ENCODE measurements at places on chromosomes 4 and X. TPM values are rescaled to one million over a fixed set of nuclear protein-coding genes. Genes with fewer than 3 reads are reported as not detected.

RPS3A gene
- 7,127 TPM for total RNA-seq

ALPK1 gene
- total RNA-seq = 8.7 TPM

PDE5A gene
- 26.1 TPM for total RNA-seq

FAM184B gene
- 5.1 TPM for total RNA-seq

ASB12 gene
- 9.5 TPM for total RNA-seq

ARAP2 gene
- 1.6 TPM for total RNA-seq

PNMA5 gene
- total RNA-seq = not detected

XAGE2 gene
- total RNA-seq = 0.27 TPM

BEX2 gene
- total RNA-seq = 35.5 TPM

TAF7L gene
- total RNA-seq = 0.09 TPM

RHOXF1 gene
- total RNA-seq = 0.09 TPM

ARMCX1 gene
- 74.7 TPM for total RNA-seq

KLB gene
- total RNA-seq = under 0.01 TPM

POF1B gene
- total RNA-seq = 0.04 TPM

BEND4 gene
- 0.04 TPM for total RNA-seq

PFKFB1 gene
- 0.35 TPM for total RNA-seq

TMPRSS11A gene
- total RNA-seq = not detected

CAPN6 gene
- total RNA-seq = 253 TPM

AIFM1 gene
- 14.1 TPM for total RNA-seq

C4orf54 gene
- 114 TPM for total RNA-seq

AADAT gene
- 5.7 TPM for total RNA-seq

GRXCR1 gene
- not detected for total RNA-seq

LPAR4 gene
- total RNA-seq = 21.0 TPM

TACR3 gene
- 5.5 TPM for total RNA-seq

ITGB1BP2 gene
- 140 TPM for total RNA-seq

ATP1B4 gene
- 298 TPM for total RNA-seq

TCEAL2 gene
- total RNA-seq = 1.8 TPM

GPC4 gene
- total RNA-seq = 34.1 TPM

BEX1 gene
- total RNA-seq = 0.49 TPM

PRRG3 gene
- 12.6 TPM for total RNA-seq

PDGFC gene
- total RNA-seq = 34.6 TPM

GAGE1 gene
- not detected for total RNA-seq

SMARCAD1 gene
- total RNA-seq = 37.5 TPM

H2BW2 gene
- total RNA-seq = not detected

TIGD4 gene
- 4.4 TPM for total RNA-seq

FAT4 gene
- 45.4 TPM for total RNA-seq

NAP1L2 gene
- total RNA-seq = 1.3 TPM

GPR82 gene
- 0.04 TPM for total RNA-seq

SCD5 gene
- 10.2 TPM for total RNA-seq

FGFBP2 gene
- 0.93 TPM for total RNA-seq

MXRA5 gene
- 47.2 TPM for total RNA-seq

BLOC1S4 gene
- total RNA-seq = 8.7 TPM

EDA gene
- total RNA-seq = 12.3 TPM

HSFX1 gene
- 1.2 TPM for total RNA-seq

FAM13A gene
- total RNA-seq = 39.7 TPM

TRAM1L1 gene
- total RNA-seq = 5.6 TPM

ADRA2C gene
- 3.3 TPM for total RNA-seq

DMP1 gene
- total RNA-seq = 0.04 TPM

Data from muscle of leg (tissue), 16 donors.